ENCODE measurements at places on chromosomes 11 and 22.

DNA sequence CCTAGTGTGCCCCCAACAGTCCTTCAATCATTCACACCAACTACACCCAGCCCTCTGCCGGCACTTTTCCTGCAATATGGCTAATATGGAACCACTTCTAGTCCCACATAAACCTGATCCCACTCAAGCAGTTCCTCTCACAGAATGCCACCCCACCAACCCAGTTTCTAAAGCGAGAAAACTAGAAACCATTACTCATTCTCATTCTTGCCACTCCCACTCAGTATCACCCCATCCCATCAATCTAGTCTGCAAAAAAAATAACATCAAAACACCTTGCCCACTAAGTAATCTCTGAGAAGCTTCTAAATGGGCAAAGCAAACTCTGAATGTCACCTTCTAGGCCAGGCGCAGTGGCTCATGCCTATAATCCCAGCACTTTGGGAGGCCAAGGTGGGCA lies 17.9 kb downstream of the NAP1L4 start:
- DNase-seq: no peak

GRCh38 chr11:13054278-13054677 lies 45.2 kb downstream of the RASSF10 start:
- no peak for DNase-seq

GRCh38 chr11:121636800-121637176 lies 184.0 kb upstream of the SORL1-AS1 start:
- no peak for DNase-seq

DNA sequence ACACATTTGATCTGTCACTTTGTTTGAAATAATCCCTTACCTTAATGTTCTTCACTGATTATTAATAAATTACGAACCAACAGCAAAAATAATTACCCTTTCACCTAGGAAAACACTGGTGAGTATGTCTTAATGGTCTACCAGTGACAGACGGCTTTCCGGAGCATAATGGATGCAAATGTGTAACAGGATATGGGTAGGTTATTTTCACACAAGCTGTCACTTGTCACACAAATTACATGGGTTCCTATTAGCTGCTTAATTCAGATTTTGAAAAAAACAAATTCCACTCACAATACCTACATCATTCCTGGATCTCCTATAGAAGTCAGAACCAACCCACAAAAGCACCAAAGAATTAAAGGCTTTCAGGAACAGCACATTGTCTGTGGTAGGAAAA lies 127.9 kb downstream of the WT1 start:
- no peak for DNase-seq

DNA sequence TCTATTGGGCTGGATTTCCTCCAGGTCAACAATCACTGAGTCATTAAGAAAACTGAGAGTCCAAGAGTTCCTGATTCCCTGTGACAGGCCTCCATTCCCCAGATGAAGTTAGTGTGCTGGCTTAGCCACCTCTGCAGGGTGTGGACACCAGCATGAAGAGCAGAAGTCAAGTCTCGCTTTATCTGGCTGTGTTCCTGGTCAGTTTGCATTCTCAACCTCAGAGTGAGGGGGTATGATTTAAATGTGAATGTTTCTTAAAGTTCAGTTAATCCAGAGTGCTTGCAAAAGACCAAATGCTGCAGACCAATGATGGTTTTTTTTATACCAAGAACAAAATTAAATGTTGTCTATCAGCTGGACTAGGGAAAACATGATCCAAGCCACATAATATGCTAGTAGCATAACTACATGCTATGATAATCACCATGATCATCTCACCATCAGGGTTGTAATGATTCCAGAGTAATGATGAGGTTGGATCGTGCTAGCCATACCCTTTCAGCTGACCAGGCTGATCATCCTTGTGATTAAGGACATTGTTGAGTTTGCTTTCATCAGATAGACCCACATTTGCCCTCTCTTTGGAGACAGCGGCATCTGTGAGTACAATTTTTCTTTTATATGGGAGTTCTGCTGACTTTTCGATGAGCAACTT lies 145.8 kb upstream of the ARHGAP20 start:
- no peak for DNase-seq

DNA sequence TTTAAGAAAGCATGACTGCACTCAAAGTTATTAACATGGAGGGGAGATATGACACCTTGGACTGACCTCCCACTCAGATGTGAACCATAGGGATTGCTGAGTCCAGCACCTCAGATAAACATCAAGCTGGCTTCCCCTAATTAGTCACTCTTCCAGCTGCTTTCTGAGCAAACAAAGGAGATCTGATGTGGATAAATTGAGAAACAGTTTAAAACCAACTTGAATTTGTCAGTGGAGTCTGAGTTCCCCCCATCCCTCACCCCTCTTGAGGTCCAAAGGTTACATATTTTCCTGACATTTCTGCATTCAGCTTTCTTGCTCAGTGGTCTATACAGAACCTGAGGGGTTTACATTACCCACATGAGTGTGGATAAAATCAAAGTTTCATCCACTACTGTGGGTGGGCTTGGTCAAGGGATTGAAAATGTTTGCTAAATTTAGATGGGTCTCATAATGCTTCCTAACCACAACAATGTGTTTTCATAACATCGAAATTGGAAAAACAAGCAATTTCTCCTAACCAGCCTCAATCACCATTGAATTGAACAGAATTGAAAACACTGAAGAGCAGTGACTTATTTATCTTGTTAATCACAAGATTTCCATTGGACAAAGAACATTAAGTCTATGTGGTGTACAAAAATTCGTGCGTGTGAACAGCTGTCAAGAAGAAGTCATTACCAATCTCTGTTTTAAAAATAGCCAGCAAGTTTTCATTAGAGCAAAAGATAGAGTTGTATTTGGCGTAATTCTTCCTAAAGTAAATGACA lies 292.3 kb downstream of the METTL15 start:
- DNase-seq: no peak

GRCh38 chr11:95516175-95516574 lies 273.4 kb downstream of the FAM76B start:
- DNase-seq: no peak

DNA sequence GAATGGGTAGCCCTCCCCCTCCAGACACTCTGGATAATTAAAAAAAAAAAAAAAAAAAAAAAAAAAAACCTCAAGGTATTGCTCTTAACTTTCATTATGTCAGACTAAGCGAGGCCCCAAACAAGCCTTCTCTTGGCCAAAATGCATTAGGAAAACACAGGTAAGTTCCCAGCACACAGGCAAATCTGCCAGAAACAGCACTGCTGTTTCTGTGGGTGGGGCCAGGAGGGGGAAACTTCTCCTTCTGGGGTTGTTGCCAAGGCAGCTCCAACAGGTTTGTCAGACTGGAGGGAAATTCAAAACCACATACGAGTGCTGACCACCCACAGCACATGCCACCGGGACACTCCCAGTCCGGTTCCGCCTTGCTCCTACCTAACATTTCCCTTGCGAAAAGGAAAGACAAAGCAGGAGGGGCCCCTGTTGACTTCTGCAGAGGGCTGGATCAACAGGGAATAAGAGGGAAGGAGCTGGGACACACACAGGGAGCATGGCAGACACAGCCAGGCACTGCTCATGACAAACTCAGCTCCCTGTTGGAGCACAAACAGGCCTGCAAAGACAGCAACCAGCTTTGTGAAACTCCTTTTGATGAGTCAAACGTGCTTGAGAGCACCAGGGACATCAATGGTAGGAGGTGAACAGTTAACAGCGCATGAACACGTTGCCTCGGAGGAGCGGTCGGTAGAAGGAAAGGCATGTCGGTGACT lies 55.0 kb downstream of the MYH9 start:
- DNase-seq: peak; percentile 56

- no peak for DNase-seq
Measured at GRCh38 chr11:99327066-99327465, 306.3 kb downstream of the CNTN5 start.

All from activated CD4-positive, alpha-beta T cell treated with anti-CD3 and anti-CD28 coated beads, Interleukin-2, amount 50 U/mL, for 4 hours (primary cell).